Ammon's horn (tissue), 1 donor: ENCODE measurements at places on chromosomes 6 and 20.
A peak's percentile ranks its signal among the peaks of the same experiment; 100 is the strongest.

- no peak for DNase-seq
Observed at GRCh38 chr6:51045548-51045947, 226.9 kb downstream of the TFAP2B start.

DNA sequence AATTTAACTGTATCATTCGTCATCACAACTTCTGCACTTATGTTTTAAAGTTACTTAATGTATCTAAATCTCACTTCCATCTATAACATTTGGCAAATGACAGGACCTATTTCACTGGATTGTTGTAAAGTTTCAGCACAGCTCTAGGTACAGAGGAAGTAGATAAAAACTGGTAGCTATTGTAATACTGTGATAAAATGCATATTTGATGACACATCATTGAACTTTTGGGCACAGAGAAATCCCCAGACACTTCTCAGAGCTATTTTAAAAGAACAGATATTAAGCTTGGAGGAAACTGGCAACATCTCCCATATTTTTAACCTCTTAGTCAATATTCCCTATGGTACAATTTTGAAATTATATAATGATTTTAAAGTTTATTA lies 138.7 kb downstream of the RFPL4B start:
- DNase-seq: no peak

- no peak for DNase-seq
Observed at GRCh38 chr6:218153-219018, 73.9 kb upstream of the DUSP22 start.

DNA sequence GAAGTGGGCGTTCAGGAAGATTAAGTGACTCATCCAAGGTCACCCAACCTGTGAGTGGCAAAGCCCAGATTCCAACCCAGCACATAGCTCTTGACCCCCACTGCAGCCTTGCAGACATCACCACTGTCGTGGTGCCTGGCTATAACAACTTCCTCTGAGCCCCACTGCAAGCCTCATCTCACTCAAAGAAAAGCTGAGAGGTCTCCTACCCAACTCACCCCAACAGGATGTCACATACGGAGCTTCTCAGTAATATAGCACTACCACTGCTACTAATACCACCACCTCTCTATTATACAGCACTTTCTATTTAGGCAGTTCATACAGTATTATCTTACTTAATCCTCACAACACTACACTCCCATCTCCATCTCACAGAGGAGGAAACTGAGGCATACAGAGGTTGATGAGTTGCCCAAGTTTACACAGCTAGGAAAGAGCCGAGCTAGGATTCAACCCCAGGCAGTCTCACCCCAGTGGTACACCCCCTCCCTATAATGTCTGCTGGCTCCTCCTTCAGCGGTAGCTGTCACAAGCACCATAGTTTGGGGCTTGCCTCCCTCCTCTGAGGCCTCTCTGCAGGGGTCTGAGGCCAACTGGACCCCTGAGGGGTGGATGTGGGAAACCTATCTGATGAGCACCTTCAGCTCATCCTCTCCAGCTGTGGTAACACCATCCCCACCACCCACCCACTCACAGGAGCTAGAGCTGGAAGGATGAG lies 19.5 kb downstream of the TFEB start:
- DNase-seq: no peak

- DNase-seq: no peak
Observed at GRCh38 chr20:59605601-59606364, 1.4 kb downstream of the PHACTR3 start.

DNA sequence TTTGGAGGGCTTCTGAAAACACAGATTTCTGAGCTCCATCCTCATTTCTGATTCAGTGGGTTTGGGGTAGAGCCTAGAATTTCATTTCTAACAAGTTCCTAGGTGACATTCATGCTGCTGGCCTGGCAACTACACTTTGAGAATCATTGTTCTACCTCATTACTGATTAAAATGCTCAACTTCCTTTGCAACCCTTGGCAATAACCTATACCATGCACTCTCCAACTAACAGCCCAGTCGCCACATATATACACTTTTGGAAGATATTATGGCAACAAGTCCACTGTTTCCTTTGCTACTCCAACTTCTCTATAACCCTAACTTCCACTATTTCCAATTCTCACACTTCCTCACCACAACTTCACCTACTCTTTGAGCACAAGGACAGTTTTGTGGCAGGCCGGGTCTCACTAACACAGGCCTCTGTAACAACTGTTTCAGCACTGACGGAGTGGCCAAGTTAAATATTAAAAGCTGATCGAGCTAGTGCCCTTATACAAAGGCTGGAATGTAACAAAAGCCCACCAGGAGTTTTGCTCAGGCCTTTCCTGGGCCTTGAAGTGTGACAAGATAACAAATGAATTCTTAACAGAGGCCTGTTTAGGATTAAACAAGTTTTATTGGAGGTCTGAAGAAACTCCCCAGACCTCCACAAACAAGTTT lies 32.1 kb upstream of the RAB23 start:
- DNase-seq: no peak

- no peak for DNase-seq
Observed at GRCh38 chr6:119676230-119676629, 326.7 kb upstream of the MAN1A1 start.

DNA sequence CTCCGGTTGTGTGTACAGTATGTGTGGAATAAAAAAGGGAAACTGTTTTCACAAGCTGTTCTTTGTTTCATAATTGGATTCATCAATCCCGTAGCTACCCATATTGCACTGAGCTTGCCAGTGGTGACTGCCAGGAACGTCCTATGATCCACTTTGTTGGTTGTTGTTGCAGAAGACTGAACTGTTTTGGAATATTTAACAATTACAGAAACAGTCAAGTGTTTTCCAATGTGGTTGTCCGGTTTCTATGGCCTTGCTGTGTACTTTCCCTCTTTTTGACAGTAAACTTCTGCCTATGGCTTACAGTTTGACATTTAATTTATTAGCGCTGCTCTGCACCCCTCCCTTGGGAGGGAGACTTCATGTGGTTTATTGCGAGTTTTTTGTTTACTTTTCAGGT lies 141.2 kb downstream of the DTNBP1 start:
- DNase-seq: peak; percentile 80

DNA sequence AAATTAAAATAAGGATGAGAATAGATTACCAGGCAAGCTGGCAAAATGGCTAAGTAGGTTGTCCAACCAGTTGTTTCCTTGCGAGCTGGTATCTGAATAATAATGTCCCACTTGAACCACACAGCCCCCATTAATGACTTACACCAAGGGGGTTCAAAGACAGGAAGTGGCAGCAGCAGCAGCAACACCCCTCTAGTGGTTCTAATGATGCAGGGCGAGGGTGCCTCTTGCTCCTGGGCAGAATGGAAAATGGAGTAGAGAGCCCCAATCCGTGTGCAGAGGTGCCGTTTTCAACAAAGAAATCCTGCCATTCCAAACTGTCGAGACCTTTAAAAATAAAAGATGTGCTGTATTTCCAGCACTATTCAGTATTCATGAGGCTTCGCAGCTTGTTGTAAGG lies 218.1 kb downstream of the TSHZ2 start:
- no peak for DNase-seq

DNA sequence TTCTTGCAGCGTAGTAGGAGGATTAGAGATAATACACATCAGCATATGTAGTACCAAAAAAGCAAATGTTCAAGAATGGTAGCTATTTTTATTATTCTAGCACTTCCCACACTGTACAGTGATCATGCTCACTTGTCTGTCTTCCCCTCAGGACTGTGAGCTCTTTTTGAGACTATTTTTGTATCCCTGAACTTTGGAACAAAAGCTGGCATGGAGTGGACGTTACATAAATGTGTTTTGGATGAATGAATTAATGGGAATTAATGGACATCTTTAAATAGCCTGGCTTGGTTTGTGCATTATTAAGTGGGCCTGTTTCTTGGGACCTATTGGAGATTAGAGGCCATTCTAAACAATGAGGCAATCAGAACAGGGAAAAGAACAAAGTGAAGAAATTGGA lies 243.7 kb downstream of the CD83 start:
- no peak for DNase-seq
